Left renal cortex interstitium (tissue), 4 donors: ENCODE measurements at places on chromosomes 6 and 20. TPM values are rescaled to one million over a fixed set of nuclear protein-coding genes. Genes with fewer than 3 reads are reported as not detected.

The THBD gene
- polyA plus RNA-seq = 7.0 TPM

The RAET1E gene
- polyA plus RNA-seq = 0.68 TPM

The NMBR gene
- polyA plus RNA-seq = 0.44 TPM

The KCNQ2 gene
- 4.5 TPM for polyA plus RNA-seq

The STX11 gene
- polyA plus RNA-seq = 1.2 TPM

The STK4 gene
- polyA plus RNA-seq = 20.1 TPM

The KIAA1586 gene
- polyA plus RNA-seq = 21.7 TPM

The CCR6 gene
- 0.04 TPM for polyA plus RNA-seq
